ENCODE measurements at places on chromosomes 1 and 21.

DNA sequence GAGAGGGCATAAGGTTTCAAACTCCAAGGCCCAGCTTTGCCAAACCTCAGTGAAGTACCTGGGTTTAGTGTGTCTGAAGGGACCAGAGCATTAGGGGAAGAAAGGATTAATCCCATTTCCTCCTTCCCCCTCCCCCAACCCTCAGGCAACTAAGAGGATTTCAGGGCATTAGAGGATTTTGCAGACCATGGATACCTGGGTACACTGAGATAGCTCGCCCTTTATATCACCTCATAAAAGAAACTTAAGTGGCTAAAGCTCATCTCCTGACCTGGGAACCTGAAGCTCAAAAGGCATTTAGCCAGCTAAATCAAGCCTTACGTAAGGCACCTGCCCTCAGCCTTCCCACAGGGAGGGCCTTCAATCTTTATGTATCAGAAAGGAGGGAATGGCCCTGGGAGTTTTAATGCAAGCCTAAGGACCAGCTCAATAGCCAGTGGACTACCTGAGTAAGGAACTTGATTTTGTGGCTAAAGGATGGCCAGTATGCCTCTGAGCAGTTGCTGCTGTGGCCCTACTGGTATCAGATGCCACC, 26.4 kb upstream of the SMYD3 start:
- no peak for DNase-seq

DNA sequence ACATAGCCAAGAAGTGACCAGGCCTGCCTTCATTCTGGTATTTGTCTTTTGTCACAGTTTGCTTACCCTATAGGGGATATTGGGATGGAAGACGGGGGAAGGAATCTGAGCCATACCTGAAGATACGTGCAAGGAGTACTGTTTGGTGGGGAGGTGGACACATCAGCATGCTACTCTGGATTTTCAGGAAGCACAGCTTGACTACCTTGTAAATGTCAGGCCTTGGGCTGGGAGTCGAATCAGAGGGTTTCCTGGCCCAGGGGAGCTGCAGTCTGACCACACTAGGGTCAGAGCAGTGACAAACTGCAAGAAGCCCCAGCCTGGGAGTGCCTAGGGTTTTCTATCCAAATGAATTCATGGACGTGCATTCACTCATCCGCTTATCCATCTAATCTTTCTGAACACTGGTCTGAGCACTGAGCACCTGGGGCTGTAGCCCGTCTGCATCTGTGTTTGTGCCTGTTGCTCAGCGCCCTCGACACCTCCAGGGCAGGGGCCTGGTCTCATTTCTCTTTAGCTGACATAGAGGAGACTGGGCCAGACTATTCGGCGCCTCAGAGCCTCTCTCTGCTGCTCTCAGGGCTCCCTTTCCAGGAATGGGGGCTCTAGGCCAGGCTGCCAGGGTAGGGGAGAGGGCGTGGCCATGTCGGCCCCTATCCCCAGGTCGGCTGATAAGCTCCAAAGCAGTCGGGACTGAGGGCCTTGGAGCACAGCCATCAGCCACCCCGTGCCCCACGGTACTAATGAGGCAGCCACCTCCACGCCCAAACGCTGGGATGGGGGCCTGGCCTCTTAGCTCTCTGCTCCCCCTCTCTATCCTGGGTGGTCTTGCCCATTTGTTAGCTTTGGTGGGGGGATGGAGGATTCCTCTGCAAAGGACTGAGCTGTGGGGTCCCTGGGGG, 47.0 kb upstream of the SLC2A1 start:
- DNase-seq = no peak

DNA sequence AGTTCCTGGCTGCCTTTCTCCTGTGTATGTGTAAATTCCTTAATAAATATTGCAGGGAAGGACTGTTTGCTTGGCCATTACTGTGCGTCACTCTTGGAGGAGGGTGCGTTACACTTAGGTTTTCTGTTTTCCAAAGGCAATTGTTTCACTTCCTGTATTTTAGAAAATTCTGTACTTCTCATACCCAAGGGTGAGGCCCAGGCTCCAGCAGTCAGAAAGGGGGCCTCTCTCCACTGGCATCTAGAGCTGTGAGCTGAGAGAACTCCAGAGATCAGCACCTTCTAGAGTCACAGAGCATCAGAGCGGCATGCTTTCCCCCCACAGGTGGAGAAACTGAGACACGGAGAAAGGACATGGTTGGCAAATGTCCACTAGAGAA, 27.0 kb upstream of the ZFP69B start:
- no peak for DNase-seq

DNA sequence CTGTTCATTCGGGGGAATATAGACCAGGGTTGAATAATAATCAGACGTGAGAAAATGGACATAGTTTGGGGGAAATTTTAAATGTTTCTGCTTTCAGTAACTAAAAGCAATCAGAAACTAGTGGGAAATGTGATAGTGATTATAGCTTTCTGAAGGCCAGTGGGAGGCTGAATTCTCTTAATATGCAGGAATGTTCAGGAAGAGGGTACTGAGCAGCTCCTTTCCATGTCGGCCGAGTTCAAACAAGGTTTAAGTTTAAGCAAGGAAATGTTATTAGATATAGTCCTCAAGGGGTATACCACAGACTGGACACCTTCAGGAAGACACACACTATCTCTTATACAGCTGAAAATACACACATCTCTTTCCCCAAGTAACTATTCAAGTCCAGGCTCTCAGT, 105.5 kb downstream of the HHAT start:
- no peak for DNase-seq

GRCh38 chr1:39995973-39996393, 41.0 kb downstream of the MFSD2A start:
- DNase-seq = no peak

DNA sequence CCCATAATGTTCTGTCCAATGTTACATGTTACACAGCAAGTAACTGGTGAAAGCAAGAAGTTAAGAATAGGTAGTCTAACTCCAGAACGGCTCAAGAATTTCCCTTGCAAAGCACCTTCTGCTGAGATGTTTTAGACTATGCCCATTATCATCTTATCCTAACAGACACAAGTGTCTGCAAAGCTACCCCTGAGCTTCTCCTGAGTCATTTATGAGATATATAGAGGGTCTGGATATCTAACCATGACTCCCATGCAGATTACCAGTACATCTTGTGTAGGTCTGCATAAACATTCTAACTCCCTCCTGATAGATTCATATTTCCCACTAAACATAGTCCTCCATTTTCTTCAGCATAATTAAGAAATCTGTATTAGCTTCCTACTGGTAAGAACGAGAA, 171.7 kb downstream of the COQ8A start:
- no peak for DNase-seq

DNA sequence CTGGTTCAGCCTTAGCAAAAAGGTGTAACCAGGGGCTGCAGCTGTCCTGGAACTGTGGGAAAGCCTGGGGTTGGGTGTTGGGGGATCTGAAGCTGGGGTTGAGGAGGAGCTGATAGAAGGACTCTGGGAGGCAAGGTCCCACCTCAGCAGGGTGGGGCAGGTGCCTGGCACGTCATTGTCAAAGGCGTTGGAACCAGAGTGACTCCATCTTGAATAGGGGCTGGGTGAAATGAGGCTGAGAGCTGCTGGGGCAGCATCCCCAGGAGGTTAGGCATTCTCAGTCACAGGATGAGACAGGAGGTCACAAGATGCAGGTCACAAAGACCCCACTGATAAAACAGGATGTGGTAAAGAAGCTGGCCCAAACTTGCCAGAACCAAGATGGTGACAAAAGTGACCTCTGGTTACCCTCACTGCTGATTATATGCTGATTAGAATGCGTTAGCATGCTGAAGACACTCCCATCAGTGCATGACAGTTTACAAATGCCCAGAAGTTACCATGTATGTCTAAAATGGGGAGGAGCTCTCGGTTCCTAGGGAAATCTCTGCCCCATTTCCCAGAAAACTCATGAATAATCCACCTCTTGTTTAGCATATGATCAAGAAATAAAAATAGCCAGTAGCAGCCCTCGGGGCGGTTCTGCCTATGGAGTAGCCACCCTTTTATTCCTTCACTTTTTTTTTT, 85.4 kb downstream of the IER5 start:
- no peak for DNase-seq

DNA sequence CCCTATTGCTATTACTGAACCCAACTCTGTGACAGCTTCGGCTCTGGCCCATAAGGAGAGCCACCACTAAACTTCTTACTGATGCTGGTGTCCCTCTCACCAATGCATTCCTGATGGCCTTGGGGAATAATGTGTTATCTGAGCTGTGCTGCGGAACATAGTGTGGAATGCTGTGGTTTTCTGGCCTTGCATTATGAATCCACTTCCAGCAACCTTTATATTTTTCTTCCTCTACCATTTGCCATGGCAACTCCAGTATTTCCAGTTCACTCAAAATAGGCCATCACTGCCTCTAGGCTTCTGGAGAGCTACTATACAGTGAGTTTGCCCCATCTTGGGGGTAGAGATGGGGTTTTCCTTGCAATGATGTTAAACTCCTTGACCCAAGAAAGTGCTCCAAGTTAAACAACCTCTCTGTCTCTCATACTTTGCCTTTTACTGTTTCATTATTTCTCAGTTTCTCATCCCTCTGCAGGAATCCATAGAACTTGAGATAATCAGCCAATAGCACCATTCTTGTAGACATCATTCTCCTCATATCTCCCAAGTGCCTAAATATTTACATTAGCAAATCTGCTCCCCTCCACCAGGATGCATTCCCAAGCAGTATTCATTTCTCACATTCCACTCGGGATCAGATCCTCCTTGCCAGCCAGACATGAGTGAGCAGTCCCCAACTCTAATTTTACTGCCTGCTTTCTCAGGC, 11.1 kb upstream of the RAVER2 start:
- peak; percentile 28 for DNase-seq

- no peak for DNase-seq
Observed at GRCh38 chr1:42658877-42659337, 684 bp downstream of the PPIH start.

- DNase-seq = no peak
Observed at GRCh38 chr1:16029288-16029687, 7.5 kb downstream of the CLCNKA start.

DNA sequence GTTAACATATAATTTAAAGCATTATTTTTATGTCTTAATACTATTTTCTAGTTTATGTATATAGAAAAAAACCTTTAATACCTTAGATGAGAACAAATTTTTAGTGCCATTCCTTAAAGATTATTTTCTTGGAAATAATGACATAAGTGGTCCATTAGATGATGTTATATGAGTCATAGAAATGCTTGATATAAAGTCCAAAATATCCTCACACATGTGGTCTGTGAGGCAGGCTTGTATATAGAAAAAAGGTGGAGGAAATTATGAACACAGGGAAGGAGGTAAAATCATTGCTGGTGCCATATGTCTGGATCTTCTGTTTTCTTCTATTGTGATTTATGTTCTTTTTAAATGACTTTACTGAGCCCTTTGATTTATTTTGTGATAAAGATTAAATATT, 79.3 kb downstream of the MAP3K7CL start:
- DNase-seq = no peak

- DNase-seq = peak; percentile 66
Observed at GRCh38 chr1:9700340-9700739, 48.8 kb downstream of the PIK3CD start.

- DNase-seq = no peak
Observed at GRCh38 chr1:38817267-38818174, 42.1 kb downstream of the RRAGC start.
